ENCODE measurements at places on chromosomes 3 and 15. TPM values are rescaled to one million over a fixed set of nuclear protein-coding genes. Genes with fewer than 3 reads are reported as not detected.

Gene RPS27L
- total RNA-seq, result 158 TPM

DNA sequence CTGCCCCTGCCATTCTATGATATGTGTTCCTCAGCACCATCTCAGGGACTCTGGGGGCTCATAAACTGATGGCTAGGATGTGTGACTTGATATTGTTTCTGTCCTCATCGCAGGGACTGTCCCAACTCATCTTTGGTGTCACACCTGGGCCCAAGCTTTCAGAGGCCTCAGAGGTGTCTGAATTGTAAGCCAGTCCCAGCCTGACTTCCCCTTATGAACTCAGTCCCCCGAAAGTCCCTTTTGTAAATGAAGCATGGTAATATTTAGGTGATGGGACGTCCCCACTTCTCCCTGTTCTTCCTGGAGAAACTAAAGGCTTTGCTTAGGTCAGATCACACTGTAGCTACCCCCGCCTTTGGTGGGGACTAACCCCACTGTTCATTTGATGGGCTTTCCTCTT, 142.4 kb upstream of the TLE3 start:
- DNase-seq, result peak; percentile 84

DNA sequence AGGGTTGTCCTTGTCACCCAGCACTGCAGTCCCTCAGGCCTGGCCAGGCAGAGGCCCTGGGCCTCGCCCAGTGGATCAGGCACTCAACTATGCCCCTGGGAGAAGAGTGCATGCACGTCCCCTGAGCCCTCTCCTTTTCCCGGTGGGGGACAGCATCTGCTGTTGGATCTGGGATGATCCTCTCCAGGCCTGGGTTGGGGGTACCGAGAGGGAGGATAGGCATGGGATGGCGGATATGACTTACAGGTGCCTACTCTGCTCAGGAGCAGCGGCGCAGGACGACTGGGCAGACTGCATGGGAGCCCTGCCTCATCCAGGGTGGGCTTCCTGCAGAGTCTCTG, 9.0 kb upstream of the APBA2 start:
- DNase-seq, result no peak

DNA sequence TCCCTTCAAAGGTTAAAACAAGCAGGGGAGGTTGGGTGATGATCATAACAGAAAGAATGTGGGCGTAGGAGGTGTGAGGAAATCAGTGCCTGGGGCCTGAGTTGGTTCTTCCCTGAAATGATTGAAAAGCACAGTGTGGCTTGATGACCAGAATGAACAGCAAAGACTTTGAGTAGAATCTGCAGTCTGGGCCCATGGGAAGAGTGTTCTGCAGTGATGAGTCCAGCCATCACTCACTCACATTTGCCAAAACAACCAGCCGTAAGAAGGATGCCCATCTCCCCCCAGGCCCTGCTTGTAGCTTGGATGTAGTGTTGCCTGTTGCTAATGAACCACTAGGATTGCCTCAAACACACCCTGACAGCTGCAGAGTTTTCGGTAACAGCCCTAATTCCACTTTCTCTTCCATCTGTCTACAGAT, 67.9 kb downstream of the VGLL3 start:
- no peak for DNase-seq

GRCh38 chr3:73419179-73419803, 205.4 kb downstream of the PDZRN3 start:
- no peak for DNase-seq

GRCh38 chr3:116034794-116035193, 410.5 kb downstream of the LSAMP start:
- DNase-seq, result no peak

Gene HHLA2
- 2.2 TPM for total RNA-seq

- DNase-seq, result no peak
Measured at GRCh38 chr15:75672646-75673425, 25.1 kb downstream of the SNX33 start.

GRCh38 chr3:45816544-45816943, 20.2 kb upstream of the SLC6A20 start:
- DNase-seq, result no peak

Measured in activated CD8-positive, alpha-beta T cell treated with anti-CD3 and anti-CD28 coated beads for 36 hours (primary cell).